Ecto neural progenitor cell (in vitro differentiated cells): ENCODE measurements at places on chromosomes 1 and 21.

DNA sequence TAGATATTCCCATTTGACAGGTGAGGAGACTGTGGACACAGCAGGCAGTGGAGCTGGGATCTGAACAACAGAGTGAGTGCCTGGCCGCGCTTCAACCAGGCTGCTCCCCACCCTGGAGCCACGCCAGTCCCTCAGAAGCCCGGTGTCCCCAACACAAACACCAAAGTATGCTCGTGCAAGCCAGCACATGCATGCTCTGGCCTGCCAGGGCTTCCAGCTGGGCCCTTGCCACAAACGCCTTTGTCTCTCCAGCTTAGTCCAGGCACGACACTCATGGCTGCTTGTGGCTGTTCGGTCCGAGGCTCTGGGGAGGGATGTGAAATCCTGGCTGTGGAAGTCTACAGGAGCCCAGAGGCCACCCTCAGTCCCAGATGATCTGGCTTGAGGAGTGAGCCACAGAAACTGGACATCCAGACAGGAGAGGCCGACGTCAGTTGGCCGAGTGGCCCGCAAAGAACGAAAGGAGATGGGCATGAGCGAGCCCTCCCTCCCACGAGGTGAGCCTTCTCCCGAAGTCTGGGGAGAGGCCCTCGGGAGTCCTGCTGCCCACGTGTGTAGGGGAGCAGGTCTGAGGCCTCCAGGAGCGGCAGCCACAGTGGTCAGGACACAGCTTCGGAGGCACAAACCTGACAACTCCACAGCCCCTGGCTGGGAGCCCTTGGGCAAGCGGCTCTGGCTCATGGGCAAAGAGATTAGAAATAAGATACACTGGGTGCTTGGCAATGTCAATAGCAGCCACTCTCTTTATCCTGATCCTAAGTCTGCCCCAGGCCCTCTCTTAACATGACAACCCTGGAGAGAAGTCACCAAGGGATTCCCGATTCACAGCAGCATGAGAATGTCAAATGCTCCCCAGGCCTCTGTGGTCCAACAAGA, 117.1 kb upstream of the IFFO2 start:
- DNase-seq: no peak

- no peak for DNase-seq
These were observed 172.2 kb upstream of the C8B start for GRCh38 chr1:57137980-57138379.

GRCh38 chr1:155166051-155166470, 7.0 kb downstream of the KRTCAP2 start:
- peak; percentile 73 for DNase-seq

GRCh38 chr1:93908394-93909145, 660 bp downstream of the GCLM start:
- DNase-seq: no peak

DNA sequence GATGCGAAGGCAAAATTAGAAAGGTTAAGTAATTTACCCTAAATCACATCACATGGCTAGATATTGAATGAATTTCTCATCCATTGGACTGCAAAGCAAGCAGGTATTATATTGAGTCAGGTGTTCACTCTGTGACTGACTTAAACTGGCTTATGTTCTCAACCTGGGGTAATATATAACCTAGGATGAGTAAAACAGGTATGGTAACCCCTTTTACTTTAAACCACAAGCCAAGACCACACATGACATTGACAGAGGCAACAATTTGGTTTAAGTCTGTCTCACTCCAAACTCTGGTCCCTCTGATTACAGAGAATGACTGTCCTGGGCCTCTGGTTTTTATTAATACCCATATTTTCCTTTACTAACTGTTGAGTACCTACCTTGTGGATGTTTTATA, 33.3 kb downstream of the MAEL start:
- DNase-seq: no peak
